ENCODE measurements at places on chromosomes 3 and 15.
A peak's percentile ranks its signal among the peaks of the same experiment; 100 is the strongest.

GRCh38 chr15:91780387-91780786 lies 73.1 kb upstream of the SLCO3A1 start:
- DNase-seq: no peak

GRCh38 chr3:15896500-15896899 lies 98.7 kb upstream of the ANKRD28 start:
- DNase-seq: no peak

- DNase-seq: no peak
Observed at GRCh38 chr3:171212648-171213047, 186.1 kb upstream of the SLC2A2 start.

DNA sequence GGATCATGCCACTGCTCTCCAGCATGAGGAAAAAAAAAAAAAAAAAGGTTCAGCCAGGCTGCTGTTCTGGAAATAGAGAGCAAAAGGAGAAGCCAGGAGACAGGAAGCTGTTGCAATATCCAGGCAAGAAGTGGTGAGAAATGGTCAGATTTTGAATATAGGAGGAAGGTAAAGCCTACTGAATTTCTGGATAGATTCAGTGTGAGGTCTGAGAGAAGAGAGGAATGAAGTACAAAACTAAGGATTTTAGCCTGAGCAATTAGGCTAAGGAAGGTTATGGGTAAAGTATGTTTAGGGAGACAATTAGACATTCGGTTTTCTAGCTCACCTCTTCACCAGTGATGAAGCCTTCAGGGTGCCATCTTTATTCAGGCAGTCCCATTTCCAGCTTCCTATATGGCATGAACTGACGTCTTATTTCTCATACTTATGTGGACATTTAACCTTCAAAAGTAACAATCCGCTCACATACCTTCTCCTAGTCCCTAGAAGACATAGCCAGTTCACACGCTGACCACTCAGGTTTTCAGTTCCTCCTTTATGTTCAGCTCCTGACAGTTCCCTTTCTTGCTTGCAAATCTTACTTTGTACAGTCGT lies 57.2 kb downstream of the KIF9 start:
- no peak for DNase-seq

DNA sequence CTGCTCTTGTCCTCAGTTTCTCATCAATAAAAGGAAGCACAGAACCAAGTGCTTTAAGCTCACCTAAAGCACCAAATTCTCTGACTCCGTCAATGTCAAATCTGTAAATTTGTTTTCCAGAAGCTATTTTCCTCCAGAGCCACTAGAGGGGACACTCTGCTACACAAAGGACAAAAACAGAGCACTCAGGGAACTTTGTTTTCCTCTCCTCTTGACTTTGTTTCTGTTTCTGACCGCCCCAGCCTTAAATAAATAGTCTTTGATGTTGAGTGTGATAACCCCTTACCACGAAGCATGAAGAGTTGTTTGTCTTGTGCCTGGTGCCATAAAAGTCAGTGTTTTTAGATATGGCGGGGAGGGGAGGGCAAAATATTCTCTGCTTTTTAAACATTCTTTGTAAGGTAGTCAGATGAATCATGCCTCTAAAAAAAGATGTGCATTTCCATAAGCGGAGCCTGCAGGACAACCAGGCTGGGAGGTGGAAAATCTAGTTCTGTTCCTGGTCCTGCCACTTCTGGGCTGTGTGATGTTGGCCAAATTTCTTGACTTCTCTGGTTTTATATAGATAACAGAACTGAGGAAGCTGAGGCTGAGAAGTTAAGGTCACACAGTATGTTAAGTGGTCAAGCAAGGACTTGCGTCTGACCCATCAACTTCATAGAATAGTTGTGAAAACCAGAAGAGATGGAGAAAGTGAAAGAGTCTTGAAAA lies 7.3 kb upstream of the ZBTB38 start:
- peak; percentile 67 for DNase-seq

GRCh38 chr3:175255698-175256097 lies 396.6 kb downstream of the NAALADL2 start:
- no peak for DNase-seq

DNA sequence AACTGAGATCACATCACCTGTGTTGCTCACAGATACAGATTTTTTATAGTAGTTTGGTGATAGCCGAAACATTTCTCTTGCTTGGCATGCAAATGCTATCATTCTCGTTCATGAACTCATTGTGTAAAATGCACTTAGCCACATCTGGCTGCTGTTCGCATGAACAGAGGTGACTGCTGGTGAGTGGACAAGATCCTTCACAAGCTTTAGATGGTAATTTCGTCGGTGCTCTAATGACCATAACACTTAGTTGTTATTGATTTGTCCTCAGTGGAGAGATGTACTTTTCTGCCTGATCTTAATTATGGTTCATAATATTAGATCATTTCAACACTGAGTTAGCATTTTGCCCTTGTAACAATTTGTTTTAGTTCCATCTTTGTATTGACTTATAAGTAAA lies 13.8 kb downstream of the LRRN1 start:
- DNase-seq: no peak

GRCh38 chr3:77800893-77801292 lies 761.0 kb downstream of the ROBO2 start:
- DNase-seq: no peak

DNA sequence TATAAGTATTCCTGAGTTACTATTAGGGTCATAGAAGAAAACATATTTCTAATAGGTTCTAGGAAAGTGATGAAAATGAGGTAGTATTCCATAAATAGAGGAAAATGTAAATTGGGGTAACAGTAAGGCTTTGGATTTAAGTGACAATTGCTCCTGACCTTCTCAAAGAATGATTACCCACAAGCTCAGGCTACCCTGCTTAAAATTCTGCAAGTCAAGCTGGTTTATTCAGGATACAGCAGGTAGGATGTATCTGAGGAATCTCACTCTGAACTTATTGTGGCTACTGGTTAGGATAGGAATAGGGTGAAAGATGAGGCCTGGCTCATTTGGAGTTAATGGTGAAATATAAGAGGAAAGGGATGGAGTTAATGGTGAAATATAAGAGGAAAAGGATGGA lies 67.7 kb downstream of the CD200R1L start:
- DNase-seq: no peak

DNA sequence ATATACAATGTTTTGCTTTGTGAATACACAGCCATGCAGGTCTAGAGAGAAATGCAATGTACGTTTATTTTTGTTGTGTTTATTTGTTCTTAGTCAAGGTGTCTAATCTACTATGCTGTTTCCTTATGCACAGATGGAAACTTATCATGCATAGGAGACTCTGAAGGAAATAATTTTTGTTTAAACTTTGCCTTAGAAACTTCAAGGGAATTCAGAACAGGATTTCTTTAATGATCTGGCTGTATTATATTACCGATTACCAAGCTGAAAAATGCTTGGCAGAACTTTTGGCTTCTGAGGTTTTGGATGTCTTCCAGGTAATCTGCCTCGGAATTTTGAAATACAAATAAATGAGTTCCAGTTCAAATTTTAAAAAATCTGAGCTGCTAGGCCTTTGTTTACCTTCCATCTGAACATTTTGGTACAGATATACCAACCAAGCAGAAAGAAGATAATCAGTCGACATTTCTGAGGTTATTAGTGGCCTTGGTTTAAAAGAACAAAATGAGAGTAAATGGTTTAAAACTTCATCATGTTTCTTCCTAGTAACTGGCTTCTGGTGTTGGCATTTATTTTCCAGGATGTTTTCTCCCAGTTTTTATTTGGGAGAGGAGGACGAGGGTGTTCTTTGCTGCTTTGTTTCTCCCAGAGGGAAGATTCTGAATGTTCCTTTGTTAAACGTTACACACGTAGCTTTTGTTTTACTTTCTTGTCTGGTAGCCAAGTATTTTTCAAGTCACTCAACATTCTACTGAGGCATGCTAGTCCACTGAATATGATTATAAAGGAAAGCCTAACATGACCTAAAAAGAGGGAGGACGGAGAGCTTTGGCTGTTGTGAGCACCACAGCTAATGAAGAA lies 421.8 kb upstream of the TBL1XR1 start:
- no peak for DNase-seq

DNA sequence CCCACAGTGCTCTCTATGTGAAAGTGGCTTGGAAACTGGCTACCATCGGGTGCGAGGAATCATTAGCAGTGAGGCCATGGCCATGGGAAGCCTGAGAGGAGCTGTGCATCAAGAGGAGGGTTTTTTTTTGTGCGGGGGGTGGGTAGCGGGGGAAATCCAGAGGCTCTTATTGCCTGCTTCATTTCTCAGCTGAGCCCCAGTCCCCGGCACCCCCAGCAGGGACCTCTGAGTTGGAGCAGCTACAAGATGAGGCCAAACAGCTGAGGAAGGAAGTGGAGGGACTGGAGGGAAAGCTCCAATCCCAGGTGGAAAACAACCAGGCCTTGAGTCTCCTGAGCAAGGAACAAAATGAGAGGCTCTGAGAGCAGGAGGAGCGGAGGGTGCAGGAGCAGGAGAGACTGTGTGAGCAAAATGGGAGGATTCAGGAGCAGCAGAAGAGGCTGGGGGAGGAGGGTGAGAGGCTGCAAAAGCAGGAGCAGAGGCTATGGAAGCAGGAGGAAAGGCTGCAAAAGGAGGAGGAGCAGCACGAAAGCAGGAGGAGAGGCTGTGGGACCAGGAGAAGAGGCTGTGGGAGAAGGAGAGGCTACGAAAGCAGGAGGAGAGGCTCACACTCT lies 76.7 kb downstream of the ADAMTS7 start:
- DNase-seq: no peak

DNA sequence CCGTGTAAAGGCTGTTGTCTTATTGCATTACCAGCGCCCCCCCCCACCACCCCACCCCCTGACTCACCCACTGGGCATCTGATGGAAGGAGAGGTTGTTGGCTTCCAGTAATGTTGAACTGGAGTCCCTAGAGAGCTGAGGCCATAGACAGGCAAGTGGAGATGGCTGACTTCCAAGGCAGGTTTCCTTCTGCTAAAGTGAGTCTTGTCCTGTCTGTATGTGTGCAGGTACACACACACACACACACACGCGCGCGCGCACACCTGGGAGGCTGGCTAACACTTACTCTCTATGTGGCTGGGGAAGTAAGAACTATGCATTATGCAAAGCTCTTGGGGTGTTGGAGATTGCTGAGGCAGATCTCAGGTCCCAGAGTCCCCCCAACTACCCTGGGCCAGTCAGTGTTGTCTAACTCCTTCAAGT lies 1.6 kb upstream of the KY start:
- DNase-seq: no peak

DNA sequence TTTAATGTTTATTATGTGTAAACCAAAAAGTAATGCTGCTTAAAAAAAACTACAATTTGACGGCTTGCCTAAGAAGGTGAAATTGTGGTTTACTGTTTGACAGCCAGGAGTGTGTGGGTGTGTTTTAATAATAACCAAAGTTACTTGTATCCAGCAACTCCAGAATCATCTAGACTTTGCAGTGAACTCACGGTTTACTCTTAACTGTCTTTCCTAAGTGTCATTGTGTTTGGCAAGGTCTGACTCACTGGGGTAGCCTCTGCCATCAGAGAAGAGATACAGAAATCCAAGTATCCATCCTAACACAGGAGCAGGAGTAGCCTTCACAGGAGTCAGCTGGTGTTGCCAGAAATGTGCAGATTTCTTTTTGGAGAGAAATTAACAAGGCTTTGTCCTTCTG lies 151.1 kb downstream of the CTNNB1 start:
- DNase-seq: no peak

- DNase-seq: no peak
Observed at GRCh38 chr3:106508331-106508893, 639.6 kb upstream of the CBLB start.

DNA sequence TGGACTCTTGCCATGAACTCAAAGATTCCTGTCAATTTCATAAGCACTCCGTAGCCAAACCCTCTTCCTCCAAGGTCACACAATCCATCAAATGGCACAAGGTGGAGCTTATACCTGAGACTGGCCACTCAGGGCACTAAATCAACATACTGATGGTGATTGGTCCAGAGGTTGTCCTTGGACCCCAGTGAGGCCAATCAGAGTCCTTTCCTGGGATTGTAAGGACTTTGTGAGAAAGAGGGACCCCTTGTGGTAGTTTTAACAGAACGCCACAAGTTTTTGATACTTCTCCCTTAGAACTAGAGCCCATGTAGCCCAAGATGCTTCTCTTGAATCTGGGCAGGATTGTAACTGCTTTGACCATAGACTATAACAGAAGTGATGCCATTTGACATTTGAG lies 44.4 kb upstream of the LARS2 start:
- DNase-seq: no peak

All from CD4-positive, alpha-beta T cell treated with Interleukin-17A for 1 hour (primary cell).